NCI-H2081 (cell line): ENCODE measurements at places on chromosomes 7 and 10.
A peak's percentile ranks its signal among the peaks of the same experiment; 100 is the strongest.

GRCh38 chr10:127937069-127937468, 30.2 kb downstream of the PTPRE start:
- no peak for DNase-seq

- DNase-seq, result no peak
Observed at GRCh38 chr7:101094791-101095375, 9.6 kb downstream of the TRIM56 start.

DNA sequence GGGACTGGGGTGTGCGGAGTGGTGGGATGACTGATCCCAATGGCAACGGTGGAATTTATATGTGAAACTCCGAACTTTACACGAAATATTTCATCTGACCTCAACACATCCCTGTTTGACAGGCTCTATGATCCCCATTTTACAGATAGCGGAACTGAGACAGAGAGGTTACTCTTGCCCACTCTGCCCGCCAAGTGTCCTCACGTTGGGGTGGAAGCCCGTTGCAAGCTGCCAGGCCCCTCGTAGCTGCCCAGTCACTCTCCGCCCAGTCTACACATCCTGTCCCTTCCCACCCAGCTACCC, 397 bp upstream of the NFE2L3 start:
- DNase-seq, result no peak

GRCh38 chr10:9149134-9149533, 1094.6 kb downstream of the GATA3 start:
- DNase-seq, result no peak

- DNase-seq, result peak; percentile 13
Observed at GRCh38 chr7:151626422-151627115, 106.9 kb upstream of the RHEB start.

DNA sequence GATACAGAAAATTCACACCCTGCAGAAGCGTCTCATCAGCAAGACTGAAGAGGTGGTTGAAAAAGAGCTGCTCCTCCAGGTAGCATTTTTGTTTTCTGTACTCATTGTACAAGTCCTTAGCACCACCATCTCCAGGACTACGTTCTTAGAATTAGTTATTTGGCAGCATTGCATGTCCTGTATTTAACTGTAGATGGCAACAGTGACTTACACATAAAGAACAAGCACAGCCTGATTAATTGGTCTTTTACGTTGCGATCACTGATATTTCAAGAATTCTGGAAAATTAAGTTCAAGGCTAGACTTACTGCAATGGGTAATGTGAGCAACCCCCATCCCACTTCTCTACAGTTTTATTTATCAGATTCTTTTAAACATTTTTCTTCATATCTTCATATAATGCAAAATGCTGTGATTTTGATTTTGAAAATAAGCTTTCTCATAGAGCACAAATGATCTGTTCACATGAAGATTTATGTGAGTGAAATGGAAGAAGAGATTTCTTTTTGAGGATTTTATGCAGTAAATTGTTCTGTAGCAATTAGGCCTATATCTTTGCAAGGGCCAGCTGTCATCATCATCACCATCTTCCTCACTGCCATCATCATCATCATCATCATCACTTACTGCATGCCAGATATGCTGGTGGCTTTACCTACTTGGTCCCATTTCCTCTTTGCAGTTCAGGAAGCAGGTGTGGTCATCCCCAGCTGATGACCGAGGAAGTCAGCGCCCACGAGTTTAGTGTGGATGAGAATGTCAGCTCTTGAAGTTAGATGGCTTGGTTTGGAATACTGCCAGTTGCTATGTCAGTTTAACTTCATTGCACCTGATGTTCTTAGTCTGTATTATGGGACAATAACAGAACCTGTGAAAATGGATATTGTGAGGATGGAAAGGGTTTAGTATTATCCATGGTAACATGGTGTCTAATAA, 53.4 kb downstream of the CFAP58 start:
- DNase-seq, result no peak

DNA sequence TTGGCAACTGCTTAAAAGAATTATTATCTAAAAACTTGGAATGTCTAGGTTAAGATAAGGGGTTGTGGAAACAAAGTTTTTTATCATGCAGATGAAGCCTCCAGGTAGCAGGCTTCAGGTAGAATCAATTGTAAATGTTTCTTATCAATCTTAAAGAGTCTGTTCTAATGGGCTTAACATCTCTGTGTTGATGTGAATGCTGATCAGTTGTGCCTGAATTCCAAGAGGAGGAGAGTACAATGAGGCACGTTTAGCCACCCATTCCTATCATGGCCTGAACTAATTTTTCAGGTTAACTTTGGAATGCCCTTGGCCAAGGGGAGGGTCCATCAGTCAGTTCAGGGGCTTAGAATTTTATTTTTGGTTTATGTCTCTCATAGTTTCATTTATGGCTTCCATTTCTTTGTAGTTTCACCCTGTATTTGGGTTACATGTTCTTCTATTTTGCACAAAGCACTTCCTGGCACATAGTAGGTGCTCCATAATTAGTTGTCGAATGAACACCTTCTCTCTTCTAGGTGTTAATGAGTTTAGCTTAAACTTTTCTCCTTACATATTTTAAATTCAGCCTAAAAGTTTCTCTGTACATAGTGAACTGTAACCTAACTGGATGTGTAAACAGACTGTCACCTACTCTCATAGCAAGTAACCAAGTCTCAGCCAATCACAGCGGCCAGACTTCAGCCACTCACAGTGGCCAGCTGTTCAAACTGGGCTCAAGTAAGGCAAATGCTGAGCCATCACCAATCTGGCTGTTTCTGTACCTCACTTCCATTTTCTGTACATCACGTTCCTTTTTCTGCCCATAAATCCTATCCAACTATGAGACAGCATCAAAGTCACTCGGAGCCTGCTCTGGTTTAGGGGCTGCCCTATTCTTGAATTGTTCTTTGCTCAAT, 34.7 kb downstream of the ALOX5 start:
- DNase-seq, result no peak

DNA sequence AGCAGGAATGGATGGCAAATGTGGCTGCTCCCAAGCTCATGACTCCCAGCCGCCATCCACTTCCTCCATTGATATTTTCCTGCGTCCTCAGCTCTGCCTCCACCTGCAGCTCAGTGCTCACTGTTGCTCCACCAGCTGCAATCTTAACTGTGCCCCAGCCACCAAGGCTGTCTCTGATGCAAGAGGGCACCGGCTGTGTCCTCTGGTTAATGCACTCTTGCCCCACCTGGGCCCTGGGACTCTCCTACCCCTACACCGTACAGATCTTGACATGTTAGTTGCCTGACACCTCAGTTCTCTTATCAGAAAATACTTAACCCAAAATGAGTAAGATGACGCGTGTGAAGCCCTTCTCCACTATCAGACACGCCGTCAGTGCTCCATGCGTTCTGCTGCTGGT, 45.5 kb upstream of the GPR26 start:
- DNase-seq, result no peak

GRCh38 chr7:158458716-158459282, 128.8 kb downstream of the PTPRN2 start:
- DNase-seq, result no peak

DNA sequence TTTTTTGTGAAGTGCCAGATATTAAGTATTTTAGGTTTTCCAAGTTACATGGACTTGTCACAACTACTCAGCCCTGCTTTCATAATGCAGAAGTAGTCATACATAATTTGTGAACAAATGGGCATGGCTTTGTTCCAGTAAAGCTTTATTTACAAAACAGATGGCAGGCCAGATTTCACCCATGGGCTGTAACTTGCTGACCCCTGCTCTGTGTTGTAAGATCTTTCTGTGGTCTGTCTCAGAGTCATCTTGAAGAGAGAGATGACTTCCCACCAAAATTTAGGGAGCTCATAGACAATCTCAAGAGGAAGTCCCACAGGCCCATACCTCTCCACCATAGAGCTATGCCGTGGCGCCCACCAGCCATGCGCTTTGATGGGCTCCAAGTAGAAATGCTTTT, 616.1 kb downstream of the LRMDA start:
- no peak for DNase-seq

DNA sequence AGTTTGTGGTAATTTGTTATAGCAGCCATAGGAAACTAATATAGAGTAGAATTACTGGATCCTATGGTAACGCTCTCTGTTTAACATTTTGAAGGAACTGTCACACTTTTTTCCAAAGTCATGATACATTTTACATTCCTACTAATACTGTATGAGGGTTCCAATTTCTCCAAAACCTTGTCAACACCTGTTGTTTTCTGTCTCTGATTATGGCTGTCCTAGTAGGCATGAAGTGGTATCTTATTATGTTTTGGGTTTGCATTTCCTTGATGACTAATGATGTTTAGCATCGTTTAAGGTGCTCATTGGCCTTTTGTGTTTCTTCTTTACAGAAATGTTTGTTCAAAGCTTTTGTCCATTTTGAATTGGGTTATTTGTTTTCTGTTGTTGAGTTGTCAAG, 69.6 kb downstream of the VPS50 start:
- no peak for DNase-seq
